Kasumi-1 (cell line): ENCODE measurements at places on chromosomes 4 and X.
A peak's percentile ranks its signal among the peaks of the same experiment; 100 is the strongest.

GRCh38 chr4:2058264-2059045 is 672 bp upstream of the NAT8L start:
- no peak for DNase-seq

DNA sequence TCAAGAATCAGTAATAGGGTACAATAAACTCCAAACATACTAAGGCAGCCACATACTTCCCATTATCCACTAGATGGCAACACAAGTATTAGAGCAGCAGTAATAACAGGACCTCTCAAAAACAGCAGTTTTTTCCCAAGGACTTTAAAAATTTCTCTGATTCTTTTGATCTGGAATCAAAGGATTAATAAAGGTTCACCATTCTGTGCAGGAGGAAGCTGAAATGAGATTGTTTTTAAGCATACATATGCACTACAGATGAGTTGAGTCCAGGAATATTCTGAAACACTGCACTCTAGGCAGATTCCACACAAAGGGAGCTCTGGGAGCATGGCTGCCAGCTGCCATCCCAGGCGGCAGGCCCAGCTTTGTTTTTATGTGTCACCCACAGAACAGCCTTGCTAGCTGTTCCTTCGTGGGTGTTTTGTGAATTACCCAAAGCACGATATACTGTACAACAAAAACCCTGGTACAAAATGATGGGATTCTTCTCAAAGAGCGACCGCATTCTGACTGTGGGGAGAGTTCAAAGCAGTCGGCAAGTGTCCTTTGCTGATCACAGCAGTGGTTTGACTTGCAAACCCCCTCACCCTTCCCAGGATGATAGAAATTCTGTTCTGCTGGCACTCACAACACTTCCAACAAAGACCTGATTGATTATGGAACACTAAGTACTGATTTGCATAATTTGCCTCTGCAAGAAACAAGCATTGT is 61.0 kb downstream of the STX18 start:
- DNase-seq = peak; percentile 43

DNA sequence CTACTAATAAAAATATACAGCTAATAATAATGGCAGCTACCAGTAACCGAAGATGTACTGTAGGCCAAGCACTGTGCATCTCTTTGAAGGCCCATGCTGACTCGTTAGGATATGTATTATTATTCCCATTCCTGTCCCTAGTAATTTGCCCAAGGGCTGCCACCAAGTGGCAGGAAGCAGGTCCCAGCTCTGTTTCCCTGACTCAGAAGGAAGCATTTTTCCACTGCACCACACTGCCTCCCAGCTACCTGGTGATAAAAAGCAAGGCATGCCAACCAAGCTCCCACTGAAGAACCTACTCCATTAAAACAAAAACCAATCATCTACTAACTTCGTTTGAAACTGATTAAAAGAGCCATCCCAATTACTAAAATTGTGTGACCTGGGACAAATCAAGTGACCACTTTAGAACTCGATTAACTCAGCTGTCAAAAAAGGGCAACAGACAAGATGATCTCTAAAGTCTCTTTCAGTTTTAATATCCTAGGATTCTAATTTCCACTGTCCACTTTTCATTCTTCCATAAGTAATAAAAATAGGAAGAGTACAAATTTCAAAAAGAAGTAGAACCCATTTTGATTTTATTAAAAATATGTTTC is 24.3 kb upstream of the PGM2 start:
- peak; percentile 66 for DNase-seq

DNA sequence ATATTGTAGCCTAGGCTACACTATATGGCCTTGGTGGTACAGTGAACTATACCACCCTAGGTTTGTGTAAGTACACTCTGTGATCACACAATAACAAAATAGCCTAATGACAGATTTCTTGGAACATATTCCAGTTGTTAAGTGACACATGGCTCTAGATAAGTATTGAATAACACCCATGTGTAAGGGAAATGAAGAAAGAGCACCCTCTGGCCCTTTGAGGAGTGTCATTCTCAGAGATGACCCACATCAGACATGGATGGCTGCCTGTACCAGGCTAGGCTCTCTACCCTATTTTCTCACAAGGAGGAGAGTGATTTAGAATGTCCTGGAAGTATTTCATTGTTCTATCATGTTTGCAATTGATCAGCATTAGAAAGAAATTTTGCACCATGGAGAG is 61.7 kb downstream of the HAND2 start:
- no peak for DNase-seq

GRCh38 chr4:552019-552418 is 24.1 kb downstream of the TMEM271 start:
- no peak for DNase-seq

DNA sequence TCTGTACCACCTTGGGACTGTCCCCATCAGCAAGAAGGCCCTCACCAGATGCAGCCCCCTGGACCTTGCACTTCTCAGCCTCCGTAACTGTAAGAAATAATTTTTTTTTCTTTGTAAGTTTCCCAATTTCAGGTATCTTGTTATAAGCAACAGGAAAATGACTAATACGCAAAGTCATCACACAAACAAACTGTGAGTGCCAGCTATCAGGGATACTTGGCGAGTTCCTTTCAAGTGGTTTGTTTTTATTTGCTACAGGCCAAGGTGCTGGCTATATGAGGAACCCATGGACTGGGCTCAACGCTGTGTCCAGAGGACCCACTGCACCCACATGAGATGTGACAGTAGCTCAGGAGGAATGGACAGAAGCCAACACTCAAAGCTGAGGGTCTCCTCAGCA is 11.5 kb upstream of the GPM6B start:
- no peak for DNase-seq

- peak; percentile 50 for DNase-seq
Measured at GRCh38 chrX:131675596-131676194, 131.8 kb downstream of the OR13H1 start.

GRCh38 chr4:26140150-26140898 is 180.5 kb upstream of the RBPJ start:
- no peak for DNase-seq

DNA sequence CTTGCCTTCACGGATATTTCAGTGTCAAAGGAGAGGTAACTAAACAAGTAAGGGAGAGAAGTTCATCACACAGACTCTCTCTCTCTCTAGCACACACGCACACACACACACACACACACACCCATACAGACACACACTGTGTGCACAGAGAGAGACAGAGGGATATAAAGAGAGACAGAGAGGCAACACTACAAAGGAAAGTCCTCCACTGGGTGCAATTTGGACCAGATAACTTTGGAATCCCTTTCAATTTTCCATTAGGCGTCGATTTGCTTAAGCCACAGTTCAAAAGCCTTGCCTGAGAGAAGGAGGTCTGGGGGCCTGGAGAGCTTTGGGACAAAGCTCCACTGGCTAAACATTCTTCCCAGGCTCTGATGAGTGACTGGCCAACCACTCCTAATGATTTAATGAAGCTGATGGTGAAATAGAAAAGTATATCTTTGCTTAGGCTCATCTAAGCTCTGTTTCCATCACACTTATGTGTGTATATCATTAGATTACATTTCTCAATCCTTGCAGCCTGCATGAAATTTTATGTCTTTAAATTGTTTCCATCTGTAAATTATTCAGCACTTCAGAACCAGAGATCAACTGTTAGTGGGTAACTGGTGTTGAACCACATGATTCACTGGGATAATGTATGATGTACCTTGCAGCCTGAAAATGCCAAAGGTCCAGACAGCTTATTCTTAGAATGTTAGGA is 180.8 kb downstream of the MAGEB17 start:
- no peak for DNase-seq

DNA sequence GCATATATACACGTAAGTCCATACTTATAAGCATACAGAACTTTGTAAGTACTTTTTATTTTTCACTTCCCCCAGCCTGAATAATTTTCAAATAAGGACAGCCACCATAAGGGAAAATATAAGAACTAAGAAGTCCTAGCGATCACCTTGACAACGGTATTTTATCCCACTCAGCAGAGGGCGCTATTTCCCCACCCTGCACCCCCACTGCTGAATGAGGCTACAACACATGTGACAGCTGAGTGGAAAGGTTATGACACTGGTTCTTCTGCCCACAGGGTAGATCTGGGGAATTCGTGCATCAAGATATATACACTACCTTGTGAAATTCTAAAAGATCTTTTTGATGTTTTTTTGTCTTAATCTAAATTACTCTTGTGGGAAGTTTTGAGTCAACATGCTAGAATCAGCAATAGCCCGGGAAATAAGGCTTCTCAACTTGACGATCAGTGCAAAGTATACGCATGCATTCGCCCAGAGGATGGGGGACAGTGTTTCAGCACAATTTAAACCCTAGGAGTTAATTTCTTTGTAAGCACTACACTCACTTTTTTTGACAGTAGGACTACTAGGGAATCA is 151.5 kb downstream of the CORIN start:
- DNase-seq = peak; percentile 87

DNA sequence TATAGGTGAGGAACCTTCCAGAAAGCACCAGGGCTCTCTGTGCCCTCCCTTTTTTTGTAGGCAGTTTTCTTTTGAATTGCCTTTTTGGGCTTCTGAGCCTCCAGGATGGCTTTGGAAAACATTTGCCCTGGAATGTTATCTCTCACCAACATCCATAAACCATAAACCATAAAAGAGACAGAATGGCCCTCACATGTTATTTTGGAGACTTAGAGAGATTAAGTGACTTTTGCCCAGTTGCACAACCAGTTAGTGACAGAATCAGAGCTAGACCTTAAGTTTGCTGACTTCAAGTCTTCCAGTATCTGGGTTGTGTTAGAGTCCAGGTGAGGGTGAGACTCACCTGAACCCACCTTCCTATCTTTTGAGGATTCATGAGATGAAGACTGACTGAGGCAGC is 153.0 kb upstream of the STX18 start:
- DNase-seq = no peak

DNA sequence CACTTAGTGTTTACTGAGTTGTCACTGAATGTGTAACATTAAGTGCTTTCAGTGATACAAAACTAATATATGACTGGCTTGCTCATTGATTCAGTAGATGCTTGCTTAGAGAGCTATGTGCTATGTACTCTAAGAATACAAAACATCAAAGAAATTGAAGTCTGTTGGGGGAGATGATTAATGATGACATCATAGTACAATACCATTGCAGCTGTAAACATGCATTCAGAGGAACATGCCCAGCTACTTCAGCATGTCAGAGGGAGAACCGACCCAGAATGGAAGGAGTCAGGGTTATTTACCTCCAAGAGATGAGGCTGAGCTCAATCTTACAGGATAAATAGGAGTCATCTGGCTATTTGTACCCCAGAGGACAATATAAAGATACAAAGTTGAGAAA is 290.8 kb downstream of the TENM3 start:
- no peak for DNase-seq

GRCh38 chr4:41877020-41877796 is 58.0 kb upstream of the TMEM33 start:
- no peak for DNase-seq

DNA sequence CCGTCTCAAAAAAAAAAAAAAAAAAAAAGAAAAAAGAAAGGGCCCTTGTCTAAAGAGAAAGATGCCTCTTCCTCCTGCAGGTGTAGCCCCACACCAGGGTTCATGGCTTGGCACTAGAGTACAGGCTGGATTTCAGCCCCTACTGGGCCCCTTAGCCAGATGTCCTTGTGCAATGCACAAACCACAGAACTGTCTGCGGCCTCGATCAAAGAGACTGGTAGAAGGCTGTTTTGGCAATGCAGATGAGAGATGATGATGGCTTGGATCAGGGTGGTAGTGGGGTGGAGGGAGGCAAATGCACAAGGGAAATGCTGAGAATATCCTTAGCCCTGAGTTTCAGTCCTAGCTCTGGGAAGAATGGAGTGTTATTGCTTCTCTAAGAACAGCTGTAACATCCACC is 26.5 kb upstream of the TSR2 start:
- DNase-seq = peak; percentile 19

DNA sequence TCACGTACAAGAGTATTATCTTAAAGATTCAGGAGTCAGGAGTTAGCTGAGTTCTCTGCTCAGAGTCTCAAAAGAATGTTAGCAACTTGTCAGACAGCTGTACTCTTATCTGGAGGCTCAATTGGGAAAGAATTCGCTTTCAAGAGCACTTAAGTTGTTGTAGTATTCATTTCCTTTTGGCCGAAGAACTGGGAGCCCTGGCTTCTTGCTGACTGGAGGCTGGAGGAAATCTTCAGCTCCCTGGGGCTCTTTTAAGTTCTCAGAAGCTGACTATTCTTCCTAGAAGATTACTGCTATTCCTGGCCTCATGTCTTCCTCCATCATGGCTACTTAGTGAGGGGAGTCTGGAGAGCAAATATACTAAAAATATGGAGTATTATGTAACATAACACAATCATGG is 587.2 kb downstream of the EPHA5 start:
- no peak for DNase-seq
